EH (cell line): ENCODE measurements at places on chromosomes 3 and 15.

GRCh38 chr3:54421943-54422342, 299.6 kb downstream of the CACNA2D3 start:
- no peak for DNase-seq

DNA sequence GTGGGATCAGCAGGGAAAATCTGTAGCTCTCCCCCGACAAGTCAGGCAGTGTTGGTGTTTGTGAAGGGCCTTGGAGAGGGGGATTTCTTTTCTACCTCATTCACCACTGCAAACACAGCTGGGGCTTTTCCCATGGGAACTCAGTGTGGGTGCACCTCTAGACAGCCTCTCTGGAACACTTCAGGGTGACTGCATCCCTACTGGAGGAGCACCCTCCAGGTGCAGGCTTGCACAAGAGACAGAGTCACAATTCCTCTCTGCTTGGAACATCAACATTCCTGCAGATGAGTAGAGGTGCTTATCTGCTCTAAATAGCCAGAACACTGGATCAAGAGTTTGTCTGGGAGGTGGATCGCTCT, 72.7 kb upstream of the AKAP13 start:
- DNase-seq, result no peak

DNA sequence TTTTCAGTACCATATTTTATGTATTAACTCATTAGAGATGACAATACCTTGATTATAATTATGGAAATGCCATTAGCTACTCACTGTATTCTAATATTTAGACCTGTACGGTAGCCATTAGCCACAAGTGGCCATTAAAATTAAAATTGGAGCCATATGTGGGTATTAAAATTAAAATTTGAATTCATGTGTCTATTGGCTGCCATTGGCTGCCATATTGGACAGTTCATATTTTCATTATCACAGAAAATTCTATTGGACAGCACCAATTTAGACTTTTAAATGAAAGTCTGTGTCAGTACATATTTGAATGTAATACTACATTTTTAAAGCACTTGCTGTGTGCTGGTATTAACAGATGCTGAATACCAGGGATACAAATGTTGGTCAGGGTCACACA, 3.0 kb downstream of the ATP11B start:
- DNase-seq, result no peak

DNA sequence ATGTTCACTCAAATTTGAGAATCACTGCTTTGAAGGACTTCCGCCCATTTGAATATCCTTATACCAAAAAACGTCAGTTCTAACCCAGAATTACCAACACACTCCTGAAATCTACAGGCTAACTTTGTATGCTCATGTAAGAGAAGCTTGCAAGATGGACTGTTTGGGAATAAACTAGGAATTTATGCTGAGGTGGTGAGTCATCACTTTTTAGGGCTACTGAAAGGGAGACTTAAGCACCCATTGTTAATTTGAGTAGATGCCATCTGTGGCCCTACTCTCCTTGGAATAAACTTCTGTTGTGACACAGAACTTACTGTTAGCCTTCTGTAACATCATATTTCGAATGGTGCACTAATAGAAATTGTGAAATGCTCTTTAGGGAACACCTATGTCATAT, 74.6 kb downstream of the FGF12 start:
- no peak for DNase-seq

- no peak for DNase-seq
Observed at GRCh38 chr3:197259096-197259495, 39.3 kb downstream of the DLG1 start.

- no peak for DNase-seq
Observed at GRCh38 chr3:47701388-47701787, 80.3 kb downstream of the SMARCC1 start.

- peak; percentile 78 for DNase-seq
Observed at GRCh38 chr3:156665291-156665690, 9.1 kb upstream of the TIPARP start.

- no peak for DNase-seq
Observed at GRCh38 chr3:31590650-31591049, 57.9 kb downstream of the STT3B start.

- peak; percentile 58 for DNase-seq
Observed at GRCh38 chr3:72185549-72186399, 400.8 kb upstream of the PROK2 start.

- no peak for DNase-seq
Observed at GRCh38 chr15:29345549-29346525, 76.2 kb upstream of the NSMCE3 start.

DNA sequence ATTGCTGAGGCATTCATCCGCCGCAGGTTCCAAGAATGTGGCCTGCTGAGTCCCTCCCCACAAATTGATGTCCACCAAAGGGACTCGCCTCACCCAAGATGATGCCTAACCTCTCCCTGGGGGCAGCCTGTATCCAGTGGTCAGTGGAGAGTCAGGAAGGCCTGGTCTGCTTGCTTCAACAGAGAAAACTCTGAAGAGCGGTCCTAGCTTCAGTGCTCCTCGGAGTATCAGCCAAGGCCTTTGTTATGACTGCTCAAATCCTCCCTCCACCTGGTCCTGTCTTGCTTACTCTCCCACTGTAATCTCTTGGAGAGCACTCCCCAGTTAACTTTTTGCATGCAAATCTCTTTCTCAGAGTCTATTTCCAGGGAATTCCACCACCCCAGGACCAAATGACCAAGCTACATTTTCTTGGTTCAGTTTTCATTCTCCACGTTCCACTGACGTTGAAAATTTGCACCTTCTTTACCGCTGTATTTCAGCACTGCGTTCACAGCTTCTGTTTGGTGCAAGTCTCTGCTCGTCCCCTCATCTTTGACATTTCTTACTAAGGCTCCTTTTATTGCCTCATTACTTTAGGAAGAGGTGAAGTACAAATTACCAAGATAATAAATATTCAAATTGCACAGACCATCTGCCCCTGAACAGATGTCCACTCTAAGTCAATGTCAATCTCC, 22.3 kb downstream of the CMTM7 start:
- no peak for DNase-seq

- no peak for DNase-seq
Observed at GRCh38 chr15:68326711-68327354, 49.3 kb downstream of the FEM1B start.

DNA sequence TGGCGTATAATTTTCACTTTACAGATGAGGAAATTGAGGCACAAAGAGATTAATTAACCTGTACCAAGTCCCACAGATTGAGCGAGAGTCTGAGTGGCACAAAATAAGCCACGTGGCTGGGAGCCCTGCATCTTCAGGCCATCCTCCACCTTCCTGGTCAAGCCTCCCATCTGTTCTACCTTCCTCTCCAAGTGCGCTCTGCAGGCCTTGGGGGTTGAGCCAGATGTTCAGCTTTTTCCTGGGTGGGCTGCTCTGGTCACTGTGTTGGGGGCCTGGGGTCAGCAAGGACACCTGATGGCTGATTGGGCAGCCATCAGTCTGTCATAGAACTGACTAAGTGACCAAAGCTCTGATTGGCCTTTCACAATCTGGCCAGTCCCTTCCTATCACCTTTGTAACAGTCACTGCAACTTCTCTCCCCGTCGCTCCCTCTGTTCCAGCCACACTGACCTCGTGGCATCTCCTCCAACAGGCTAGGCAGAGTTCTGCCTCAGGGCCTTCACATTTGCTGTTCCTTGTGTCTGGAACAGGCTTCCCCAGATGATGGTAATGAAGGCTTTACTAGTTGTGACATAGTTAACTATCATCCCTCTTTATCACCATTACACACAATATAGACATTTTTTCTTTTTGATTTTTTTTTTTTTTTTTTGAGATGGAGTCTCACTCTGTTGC, 46.8 kb downstream of the SCN5A start:
- DNase-seq, result no peak

- peak; percentile 67 for DNase-seq
Observed at GRCh38 chr3:129278966-129279906, 566 bp downstream of the HMCES start.

DNA sequence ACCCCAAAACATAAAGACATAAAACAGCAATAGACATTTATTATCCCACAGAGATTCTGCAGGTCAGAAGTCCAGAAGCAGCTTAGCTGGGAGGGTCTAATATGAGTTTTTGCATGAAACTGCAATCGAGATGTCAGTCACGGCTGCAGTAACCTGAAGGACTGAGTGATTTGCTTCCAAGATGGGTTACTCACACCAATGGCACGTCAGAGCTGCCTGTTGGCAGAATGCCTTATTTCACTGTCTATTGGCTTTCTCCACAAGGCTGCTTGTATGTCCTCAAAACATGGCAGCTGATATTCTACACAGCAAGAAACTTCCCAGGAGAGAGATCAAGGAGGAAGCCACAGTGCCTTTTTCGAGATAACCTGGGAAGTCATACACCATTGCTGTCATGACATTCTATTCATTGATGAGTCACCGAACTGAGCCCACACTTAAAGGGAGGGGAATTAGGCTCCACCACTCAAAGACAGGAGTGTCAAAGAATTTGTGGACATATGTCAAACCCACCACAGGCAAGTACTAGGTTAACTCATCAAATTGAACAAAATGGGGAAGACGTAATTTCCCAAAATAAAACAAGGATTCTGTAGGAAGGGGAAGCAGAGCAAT, 122.2 kb downstream of the SYNPR start:
- DNase-seq, result peak; percentile 15

- DNase-seq, result no peak
Observed at GRCh38 chr15:53202876-53203275, 412.7 kb upstream of the ONECUT1 start.

GRCh38 chr15:48442011-48442410, 110.8 kb downstream of the DUT start:
- no peak for DNase-seq

DNA sequence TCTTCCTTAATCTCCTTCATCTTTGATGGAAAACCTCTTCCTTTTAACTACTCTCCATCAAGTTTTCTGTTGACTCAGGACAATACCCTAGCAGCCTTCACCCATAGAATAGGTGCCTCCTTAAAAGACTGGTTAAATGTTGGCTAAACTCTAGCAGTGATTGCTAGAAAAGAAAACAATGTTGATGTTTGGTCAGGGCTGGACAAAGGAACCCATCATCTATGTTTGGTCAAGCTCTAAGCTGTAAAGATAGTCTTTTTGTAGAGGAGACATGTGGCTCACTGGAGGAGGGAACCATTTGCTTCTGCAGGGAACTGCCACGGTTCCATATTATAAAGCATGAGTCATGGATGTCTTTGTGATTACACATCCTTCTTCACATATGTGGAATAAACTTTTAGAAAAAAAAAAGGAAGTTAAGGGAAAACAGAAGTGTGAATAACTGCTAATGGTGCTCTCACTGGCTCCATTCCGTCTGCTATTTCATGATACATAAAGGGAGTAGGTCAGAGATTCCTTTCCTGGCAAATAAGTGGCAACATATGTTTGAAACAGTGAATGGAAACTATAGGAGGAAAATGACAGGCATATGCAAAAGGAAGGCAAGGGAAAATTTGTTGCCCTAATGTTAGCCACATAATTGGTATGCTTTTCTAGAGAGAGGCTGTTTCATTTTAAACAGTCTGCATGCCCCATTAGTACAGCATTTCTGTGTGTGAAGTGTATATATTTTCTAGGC, 78.2 kb downstream of the CMSS1 start:
- peak; percentile 96 for DNase-seq
